Panc1 (cell line): ENCODE measurements at places on chromosomes 12 and 14.

DNA sequence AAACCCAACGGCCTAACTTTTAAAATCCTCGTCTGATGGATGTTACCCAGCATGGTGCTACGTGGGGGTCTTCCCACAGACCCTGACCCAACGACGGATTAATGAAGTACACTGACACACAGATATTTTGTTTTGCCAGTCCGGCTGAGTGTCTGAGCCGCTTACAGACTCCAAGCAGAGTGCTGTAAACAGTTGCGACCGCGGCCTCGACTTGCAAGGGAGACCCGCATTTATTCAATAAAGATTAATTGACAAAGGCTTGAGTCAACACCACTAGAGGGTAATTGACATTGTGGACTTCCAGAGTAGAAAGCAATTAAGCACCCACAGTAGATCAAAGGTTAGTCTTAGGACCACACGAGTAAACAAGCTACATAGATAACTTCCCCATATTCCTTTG lies 1042.4 kb downstream of the AACS start:
- no peak for DNase-seq

- DNase-seq = no peak
These were observed 1207.3 kb downstream of the SLC16A7 start for GRCh38 chr12:60803147-60803546.

DNA sequence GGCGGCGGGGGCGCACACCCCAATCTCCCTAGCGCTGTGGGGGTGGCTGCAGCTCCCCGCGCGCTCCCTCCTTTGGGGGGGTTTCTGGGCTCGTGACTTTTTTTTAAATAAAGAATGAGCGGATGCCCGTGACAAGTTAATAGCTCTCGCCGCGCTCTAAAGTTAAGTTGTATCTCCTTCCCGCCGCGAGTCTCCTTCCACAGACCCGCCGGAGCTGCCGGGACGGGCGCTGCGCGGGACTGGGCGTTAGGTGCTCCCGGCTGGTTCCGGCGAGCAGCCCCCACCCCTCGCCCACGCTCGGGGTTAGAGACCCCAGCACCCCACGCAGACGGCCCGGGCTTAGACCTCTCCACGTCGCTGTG lies 82.6 kb upstream of the HMGA2 start:
- no peak for DNase-seq

DNA sequence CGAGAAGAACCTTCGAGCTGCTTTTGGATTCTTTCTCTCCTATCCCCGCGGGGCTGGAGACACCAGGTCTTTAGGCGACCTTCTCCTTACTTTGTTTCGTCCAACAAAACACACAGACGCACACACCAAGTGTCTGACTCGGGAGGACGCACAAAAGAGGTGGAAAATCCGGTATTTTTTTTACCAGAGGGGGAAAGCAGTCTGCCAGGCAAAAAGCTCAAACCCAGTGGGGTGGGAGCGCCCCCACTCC lies 2.1 kb downstream of the SIX4 start:
- no peak for DNase-seq

- no peak for DNase-seq
These were observed 12.6 kb upstream of the CYP46A1 start for GRCh38 chr14:99671235-99672224.

DNA sequence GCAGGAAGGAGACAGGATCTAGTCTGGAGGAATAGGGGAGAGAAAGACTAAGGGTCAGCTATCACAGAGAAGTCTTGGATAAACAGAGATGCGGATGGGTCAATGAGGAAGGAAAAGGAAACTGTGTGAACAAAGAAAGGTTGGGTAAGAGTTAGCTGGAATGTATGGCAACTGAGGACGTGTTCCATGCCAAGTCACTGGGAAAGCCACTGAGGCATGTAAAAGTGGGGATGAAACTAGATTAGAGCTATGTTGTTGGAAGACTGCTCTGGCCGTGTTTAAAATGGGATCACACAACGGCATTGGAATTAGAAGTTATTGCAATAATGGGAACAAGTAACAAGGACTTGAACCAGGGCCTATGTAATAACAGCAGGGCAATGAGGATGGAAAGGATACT lies 3.9 kb upstream of the NR2C1 start:
- DNase-seq = no peak

DNA sequence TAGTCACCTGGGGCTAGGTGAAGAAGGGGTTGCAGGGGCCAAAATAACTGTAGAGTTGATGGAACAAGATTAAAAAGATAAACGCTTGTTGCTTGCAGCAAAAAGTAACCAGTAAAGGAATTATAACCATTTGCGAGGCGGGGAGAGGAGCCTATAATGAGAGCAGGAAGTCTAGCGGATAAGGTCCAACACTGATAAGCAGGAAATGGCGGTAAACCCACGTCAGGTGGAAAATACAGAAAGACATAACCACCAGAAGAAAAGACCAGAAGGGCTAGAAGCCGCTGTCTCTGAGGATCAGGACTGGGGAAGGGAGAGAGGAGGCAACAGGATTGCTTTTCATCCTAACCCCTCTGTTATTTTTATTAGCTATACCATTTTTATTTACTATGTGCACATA lies 303.3 kb downstream of the DPF3 start:
- DNase-seq = no peak
